ENCODE measurements at places on chromosomes 7 and 10.

DNA sequence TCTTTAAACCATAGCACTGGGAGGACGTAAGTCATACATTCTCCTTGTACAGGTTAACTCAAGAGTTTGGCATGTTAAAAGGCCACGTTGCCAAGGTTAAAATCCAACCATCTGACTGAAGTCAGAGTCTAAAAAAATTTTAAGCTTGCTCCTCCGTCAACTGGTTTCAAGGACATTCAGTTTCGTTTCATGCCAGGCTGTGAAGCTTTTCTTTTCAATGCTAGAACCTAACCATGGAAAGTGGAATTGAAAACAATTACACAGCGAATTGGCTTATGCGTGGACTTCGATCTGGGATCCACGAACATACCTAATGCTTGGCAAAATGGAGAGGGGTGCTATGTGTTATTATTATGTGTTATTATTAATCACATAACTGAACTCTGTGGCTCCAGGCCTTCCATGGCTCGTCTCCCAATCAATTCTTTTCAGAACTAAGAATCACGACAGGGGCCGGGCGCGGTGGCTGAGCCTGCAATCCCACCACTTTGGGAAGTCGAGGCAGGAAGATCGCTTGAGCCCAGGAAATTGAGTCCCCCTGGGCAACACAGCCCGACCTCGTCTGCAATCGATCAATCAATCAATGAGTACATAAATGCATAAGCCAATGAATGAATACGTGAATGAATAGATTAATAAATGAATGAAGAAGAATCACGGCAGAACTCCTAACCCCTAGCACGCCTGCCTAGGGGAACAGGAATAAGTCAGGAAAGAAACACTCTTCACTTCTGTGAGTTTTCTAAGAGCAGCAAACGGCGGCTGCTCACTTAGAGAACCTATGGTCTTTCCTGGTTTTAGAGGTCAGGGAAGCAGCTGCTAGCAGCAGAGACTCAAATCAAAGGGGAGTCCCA lies 733 bp upstream of the ARL5B start:
- DNase-seq: no peak

DNA sequence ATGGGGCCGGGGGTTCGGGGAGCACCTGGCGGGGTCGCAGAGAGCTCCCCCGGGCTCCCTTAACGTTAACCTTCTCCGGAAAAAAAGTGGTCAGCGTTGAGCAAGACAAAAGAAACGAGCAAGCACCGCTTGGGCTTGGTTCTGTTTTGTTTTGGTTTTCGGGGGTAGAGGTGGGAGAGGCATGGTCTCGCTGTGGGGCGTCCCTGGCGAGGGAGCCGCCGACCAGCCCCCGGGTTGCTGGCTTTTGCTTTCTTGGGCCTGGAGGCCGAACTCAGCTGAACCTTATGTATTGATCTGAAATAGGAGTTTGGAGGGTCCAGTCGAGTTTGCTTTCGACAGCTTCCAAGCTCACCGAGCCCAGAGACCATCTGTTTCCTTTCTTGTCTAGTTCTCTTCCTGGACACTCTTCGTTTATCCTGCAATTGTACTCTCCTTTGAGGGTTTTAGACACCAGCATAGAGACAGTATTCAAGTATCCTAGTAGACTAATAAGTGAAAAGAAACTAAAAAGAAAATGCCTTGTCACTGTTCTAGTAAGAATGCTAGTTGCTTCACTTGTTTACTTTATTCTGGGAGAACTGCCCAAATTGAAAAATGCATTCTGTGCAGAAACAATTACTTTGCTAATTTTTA lies 980 bp downstream of the FHIP2A start:
- DNase-seq: peak; percentile 46

DNA sequence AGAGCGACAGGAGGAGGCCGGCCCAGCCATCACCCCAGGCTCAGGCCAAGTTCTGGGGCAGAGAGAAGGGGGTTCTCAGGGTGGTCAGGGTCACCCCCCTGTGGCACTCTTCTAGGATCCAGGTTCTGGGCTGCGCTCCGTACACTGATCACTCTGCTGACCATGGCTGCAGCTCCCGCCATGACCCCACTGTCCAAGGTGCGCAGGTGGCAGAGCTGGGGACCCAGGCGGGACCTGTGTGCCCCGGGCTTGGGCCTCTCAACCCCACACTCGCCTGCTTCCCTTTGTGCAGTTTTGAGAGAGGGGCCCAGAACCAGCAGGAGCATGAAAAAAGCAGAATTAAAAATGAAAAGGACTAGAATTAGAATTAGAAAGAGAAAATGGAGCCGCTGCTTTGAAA lies 227.1 kb downstream of the FANK1 start:
- no peak for DNase-seq

GRCh38 chr10:35792291-35792690 lies 150.2 kb upstream of the FZD8 start:
- DNase-seq: no peak

DNA sequence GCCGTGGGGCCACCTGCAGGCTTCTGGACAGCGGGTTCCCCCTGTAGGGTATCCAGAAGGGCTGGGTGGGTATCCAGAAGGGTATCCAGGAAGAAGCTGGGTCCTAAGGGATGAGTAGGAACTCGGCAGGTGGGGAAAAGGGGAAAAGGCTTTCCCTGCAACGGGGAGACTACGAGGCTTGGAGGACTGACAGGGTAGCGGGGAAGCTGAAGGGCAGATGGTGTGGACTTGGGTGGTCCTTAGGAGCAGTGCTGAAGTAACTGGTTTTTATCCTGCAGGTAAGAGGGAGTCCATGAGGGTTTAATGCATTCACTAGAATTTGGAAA lies 525 bp downstream of the UBE2D4 start:
- DNase-seq: no peak

DNA sequence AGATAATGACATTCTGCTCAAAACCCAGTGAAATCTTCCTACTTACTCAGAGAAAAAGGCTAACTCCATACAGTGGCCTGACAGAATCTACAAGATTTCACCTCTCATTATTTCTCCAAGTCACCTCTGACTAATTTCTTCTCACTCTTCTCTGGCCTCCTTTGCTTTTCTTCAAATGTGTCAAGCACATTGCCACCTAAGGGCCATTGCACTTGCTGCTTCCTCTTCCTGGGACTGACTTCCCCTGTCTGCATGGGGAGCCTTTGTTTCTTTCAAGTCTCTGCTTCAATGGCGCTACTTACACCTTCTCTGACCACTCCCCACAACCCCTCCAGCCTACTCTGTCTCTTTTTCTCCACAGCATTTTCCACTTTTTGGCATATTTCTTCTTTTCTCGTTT lies 36.0 kb downstream of the PRTFDC1 start:
- DNase-seq: no peak
